ENCODE measurements at places on chromosomes 6 and 20. TPM values are rescaled to one million over a fixed set of nuclear protein-coding genes. Genes with fewer than 3 reads are reported as not detected.

The TP53TG5 gene
- total RNA-seq: not detected

The NRM gene
- total RNA-seq: 0.59 TPM

The IL17F gene
- total RNA-seq: not detected

The FAM162B gene
- total RNA-seq: 46.6 TPM

The ARMH2 gene
- total RNA-seq: not detected

The GOPC gene
- 94.7 TPM for total RNA-seq

The GHRH gene
- not detected for total RNA-seq

The WFDC10B gene
- total RNA-seq: not detected

The TRIM15 gene
- total RNA-seq: not detected

The ZNF391 gene
- not detected for total RNA-seq

The SAMD10 gene
- total RNA-seq: not detected

The SLC22A1 gene
- total RNA-seq: not detected

The PSORS1C2 gene
- not detected for total RNA-seq

The TAGAP gene
- 1.7 TPM for total RNA-seq

The HSPA1L gene
- total RNA-seq: 3.0 TPM

The OR2J3 gene
- not detected for total RNA-seq

The TMEM74B gene
- total RNA-seq: 1.9 TPM

The SLC2A10 gene
- total RNA-seq: 32.3 TPM

The OLIG3 gene
- not detected for total RNA-seq

The PNLDC1 gene
- total RNA-seq: not detected

The HLA-DQA1 gene
- 3.8 TPM for total RNA-seq

The KIF25 gene
- not detected for total RNA-seq

The SLC4A11 gene
- total RNA-seq: not detected

The ADGB gene
- 7.7 TPM for total RNA-seq

The PBOV1 gene
- not detected for total RNA-seq

The DSP gene
- total RNA-seq: 7.3 TPM

The DEF6 gene
- 1.2 TPM for total RNA-seq

The PANK2 gene
- total RNA-seq: 41.7 TPM

The CST3 gene
- total RNA-seq: 536 TPM

The PARD6B gene
- 4.1 TPM for total RNA-seq

The DLL1 gene
- 24.3 TPM for total RNA-seq

The SRMS gene
- not detected for total RNA-seq

The TMEM244 gene
- not detected for total RNA-seq

The TRIM10 gene
- total RNA-seq: not detected

The TSBP1 gene
- total RNA-seq: not detected

The SULF2 gene
- 327 TPM for total RNA-seq

The RAET1G gene
- 1.4 TPM for total RNA-seq

The PRELID3B gene
- 44.3 TPM for total RNA-seq

The LGSN gene
- not detected for total RNA-seq

The ZC3H12D gene
- total RNA-seq: 0.40 TPM

The SNAI1 gene
- 15.4 TPM for total RNA-seq

The TSPO2 gene
- total RNA-seq: not detected

The OR2B6 gene
- total RNA-seq: not detected

The ARG1 gene
- total RNA-seq: 1.3 TPM

The HLA-DQB2 gene
- total RNA-seq: not detected

The WFDC12 gene
- not detected for total RNA-seq

The MAS1 gene
- total RNA-seq: 0.35 TPM

The PTCHD4 gene
- total RNA-seq: 3.1 TPM

The GINS1 gene
- not detected for total RNA-seq

The OOEP gene
- total RNA-seq: not detected

The LAMA5 gene
- total RNA-seq: 375 TPM

The THEMIS gene
- total RNA-seq: 1.6 TPM

The RMND1 gene
- total RNA-seq: 18.2 TPM

The TXNDC5 gene
- total RNA-seq: 70.8 TPM

The RAD21L1 gene
- not detected for total RNA-seq

The FOXS1 gene
- 5.4 TPM for total RNA-seq

The ASIP gene
- not detected for total RNA-seq

The BPIFB1 gene
- not detected for total RNA-seq
